EH (cell line): ENCODE measurements at places on chromosomes 2 and 18.

- no peak for DNase-seq
Measured at GRCh38 chr2:74857725-74858124, 23.8 kb downstream of the HK2 start.

DNA sequence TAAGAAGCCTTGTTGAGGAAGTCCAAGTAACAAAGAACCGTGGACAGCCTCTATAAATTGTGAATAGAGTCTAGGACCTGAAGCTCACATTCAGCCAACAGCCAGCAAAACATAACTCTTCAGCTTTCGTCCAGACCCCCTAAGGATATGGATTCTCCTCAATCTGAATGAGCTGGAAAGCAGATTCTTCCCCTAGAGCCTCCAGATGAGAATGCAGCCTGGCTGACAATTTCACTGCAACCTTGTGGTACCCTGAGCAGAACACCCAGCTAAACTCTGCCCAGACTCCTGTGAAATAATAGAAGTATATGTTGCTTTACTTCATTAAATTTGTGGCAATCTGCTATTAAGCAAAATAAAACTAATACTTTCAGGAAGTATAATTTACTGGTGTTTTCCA is 483.5 kb upstream of the SLC8A1 start:
- no peak for DNase-seq

- no peak for DNase-seq
Measured at GRCh38 chr2:98803405-98804264, 72.7 kb upstream of the MGAT4A start.

- peak; percentile 60 for DNase-seq
Measured at GRCh38 chr2:8154936-8155335, 526.9 kb upstream of the ID2 start.

DNA sequence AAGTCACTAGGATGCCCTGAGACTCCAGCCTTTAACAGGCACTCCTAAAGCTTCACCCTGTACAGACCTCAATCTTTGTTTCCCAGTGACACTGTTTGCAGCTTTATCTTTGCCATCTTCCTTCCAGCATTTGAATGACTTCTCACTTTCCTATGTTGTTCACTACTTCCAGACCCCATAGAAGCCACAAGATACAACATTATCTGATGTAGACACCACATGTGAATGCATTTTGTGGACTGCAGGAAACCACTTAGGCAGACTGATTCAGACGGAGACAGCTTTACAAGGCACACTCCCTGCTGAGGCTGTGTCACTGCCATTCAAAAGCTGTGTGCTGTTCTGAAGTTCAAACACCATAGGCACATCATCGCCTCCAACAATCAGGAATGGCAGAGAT is 67.3 kb upstream of the SPATS2L start:
- peak; percentile 68 for DNase-seq

DNA sequence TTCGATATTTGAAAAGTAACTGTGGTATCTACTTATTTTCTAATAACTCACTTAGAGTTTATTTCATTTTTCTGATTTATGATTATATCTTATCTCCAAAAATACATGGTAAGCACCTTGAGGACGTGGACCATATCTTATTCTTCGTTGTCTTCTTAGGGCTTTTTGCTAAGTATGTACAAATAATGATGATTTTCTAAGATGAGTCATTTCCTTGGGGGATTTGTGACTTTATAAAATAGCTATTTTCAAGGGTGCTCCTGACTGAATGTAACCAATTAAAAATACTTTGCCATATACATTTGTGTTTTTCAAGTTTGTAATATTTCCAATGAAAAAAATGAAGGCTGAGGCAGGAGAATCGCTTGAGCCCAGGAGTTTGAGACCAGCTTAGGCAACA is 56.3 kb downstream of the GREB1L start:
- peak; percentile 34 for DNase-seq

DNA sequence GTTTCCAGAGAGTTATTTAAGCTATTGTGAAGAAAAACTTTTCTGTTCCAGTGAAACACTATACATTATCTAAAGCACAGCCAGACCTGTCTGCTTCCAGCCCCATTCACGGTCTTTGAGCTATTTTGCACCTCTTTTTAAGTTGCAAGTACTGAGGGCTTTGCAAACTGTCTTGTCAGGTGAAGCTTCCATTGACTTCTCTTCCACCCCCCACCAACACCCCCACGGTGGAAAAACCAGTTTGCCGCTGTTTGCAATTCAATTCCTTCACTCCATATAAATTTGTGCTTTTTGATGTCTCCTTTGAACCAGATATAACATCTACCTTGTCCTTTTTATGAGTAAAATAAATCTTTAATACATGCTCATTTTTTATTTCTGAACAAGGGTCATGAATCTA is 15.7 kb downstream of the B3GNT7 start:
- no peak for DNase-seq

DNA sequence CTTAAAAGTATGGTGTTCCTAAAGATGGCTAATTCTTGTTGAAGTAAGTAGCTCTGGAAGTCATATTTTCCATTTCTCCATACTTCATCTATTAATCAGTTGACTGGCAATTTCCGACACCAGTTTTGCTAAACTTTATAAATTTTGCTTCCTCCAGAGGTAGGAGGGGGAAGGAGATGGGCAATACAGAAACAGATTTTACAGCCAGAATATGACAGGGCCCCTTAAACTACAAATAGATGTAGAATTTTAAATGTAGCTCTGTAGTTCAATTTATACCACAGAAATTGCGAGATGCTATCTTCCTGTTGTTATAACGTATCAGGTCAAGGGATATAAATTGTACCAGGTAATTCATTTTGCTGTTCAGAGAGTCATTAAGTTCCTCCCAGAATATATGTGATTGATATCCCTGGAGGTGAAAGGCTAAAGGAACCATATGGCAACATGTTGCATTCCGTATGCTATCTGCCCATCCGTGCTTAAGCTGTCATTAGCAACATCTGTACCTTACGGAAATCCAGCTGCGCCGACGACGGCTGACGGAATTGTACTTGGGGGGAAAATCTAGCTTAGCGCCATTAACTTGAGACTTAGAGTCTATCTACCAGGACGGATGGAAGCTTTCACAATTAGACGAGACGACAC is 8.4 kb upstream of the NR4A2 start:
- DNase-seq: no peak

DNA sequence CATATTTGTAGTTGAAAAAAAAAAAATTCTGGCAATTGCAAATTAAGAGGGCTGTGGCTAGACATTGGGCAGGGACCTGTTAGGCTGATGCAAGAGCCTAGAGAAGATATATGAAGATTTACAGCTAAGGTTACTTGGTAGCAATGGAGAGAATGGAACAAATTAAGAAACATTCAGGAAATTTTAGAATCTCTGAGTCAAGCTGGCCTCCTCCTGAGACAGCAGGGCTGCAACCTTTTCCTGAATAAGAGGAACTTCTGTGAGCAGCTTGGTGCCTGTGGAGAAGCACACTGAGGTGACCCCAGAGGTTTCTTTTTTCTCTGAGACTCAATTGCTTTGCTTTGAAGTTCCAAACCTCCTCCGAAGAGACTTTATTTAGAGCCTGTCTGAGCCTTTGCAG is 118.6 kb upstream of the LRATD1 start:
- peak; percentile 37 for DNase-seq

DNA sequence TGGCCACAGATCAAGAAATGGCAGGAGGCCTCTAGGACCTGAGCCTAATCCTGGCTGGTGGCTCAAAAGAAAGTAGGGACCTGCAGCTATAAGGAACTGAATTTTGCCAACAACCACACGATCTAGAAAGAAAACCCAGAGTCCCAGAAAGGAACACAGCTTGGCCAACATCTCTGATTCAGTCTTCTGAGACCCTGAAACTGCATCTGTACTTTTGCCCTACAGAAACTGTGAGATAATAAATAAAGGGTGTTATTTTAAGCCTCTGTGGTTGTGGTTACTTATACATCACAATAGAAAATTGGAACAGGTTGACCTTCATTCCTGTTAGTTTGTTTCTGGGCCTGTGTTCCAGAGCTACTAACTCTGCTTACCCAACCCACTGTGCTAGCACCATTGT is 356.8 kb upstream of the ST6GAL2 start:
- DNase-seq: no peak

DNA sequence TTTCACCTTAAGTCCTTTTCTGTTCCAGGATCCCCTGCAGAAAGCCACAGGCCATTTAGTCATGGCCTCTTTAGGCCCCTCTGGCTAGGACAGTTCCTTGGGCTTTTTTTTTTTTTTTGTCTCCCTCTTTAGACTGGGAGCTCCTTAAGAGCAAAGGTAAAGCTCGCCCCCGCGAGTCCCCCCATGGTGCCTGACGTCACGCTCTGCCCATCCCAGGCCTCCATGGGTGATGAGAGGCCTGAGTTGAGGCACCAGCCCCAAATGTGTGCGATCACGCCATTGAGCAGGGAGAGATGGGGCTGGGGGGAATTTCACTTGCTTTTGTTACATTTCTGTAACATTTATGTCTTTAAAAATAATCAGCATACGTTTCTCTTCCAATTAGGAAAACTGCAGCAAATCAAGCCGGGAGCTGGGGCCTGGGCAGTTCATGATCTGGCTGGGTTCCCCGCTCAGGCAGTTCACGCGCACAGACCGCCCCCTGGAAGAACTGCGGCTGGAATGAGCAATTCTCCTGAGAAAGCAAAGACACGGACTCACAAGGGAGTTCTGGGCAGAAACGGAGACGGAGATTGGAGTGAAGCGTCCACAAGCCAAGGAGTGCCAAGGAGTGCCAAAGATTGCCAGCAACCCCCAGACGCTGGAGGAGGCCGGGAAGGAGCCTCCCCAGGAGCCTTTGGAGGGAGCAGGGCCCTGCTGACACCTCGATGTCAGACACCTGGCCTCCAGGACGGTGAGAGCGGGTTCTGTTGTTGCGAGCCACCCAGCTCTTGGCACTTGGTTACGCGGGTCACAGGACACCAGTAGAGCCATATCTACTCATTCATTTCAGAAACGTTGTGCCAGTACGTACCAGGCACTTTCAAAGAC is 108.4 kb upstream of the ODC1 start:
- DNase-seq: no peak

DNA sequence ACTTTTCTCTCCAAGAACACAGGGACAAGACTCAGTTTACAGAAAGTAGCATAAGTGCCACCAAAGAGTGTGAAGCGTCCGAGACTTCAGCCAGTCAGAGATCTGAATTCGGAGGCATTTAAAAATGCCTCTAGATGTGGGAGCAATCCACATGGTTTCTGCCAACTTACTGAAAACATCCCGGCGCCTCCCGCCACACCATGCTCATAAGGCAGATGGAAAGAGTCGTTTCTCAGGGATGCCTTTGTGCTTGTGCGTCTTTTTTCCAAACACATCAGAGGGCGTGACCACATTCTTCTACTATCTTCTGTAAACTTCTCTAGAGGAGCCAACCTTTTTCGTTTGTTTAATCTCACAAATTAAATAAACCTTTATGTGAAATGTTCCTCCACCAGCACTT is 88.7 kb downstream of the NRP2 start:
- DNase-seq: peak; percentile 17

DNA sequence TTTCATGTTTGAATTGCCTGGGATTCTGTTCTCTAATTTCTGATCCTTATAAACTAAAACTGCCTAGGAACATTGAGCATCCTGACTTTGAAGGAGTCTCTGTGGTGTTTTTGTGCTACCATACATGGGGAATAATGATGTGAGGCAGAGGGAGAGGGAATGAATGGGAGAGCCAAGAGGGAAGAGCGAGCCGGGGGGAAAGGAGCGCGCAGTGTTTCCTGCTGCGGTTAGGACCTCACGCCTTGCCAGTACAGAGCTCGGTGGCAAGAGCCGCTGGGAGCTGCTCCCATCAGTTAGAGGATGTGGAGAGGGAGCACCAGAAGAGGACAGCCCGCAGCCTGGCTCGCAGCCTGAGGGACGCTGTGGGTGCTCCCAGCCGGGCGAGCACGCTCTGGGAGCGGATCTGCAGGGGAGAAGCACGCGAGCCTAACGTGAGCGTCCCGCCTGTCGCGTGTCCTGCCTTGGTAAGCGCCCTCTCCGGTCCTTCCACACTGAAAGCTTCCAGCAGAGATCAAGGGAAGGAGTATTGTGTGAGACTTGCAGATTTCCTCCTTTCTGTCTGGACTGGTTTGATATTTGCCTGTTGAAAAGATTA is 114.7 kb downstream of the FAM210A start:
- DNase-seq: peak; percentile 51

DNA sequence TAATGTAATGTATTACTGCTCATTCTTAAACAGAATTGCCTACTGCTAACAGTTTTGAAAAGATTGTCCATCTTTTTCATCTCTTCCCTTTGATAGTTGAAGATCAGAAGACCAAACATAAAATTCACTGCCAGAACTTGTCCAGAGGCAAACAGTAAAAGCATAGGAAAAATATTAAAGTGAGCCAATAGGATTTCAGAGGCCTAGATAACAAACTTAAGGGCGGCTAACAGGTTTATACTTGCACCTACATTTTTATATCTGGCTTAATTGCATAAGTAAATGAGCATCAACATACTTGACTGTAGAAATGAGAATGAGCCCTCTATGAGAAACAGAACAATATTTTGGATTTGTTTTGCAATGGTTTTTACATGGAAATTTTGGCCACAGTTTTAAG is 30.3 kb downstream of the ZC3H15 start:
- no peak for DNase-seq

DNA sequence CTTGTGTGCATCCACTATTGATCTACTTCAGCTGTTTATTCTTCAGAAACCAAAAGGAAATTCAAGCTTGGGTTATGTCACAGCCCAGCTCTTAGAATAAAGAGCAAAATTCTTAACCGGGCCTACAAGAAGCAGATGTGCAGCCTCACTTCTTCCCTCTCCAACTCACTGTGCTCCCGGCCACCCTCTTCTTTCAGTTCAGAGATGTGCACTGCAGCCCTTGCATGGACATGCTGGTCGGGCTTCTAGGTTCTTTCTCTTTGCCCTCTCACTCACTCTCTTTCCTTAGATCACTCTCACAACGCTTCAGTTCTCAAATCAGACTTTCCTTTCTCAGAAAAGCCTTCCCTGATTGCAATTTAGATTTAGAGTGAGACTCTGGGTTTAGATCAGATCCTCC is 104.1 kb downstream of the CHN1 start:
- DNase-seq: peak; percentile 49

- no peak for DNase-seq
Measured at GRCh38 chr18:59950215-59950944, 50.6 kb downstream of the PMAIP1 start.

GRCh38 chr18:41395695-41396094 is 559.3 kb upstream of the PIK3C3 start:
- DNase-seq: no peak
